ENCODE measurements at places on chromosomes 12 and 14. TPM values are rescaled to one million over a fixed set of nuclear protein-coding genes. Genes with fewer than 3 reads are reported as not detected.

Gene ADIPOR2
- total RNA-seq = 63.5 TPM

Gene SOAT2
- 5.9 TPM for total RNA-seq

Gene PIANP
- total RNA-seq = not detected

Gene FIGNL2
- total RNA-seq = 0.73 TPM

Gene ANO4
- total RNA-seq = not detected

Data from activated CD8-positive, alpha-beta memory T cell treated with anti-CD3 and anti-CD28 coated beads, Interleukin-2, amount 10 ng/mL, durations not matched to agents 7 days and 5 days (primary cell).